Activated CD4-positive, alpha-beta T cell treated with anti-CD3 and anti-CD28 coated beads, Interleukin-2, amount 10 ng/mL, durations not matched to agents 24 days and 14 days (primary cell): ENCODE measurements at places on chromosomes 1 and 21. TPM values are rescaled to one million over a fixed set of nuclear protein-coding genes. Genes with fewer than 3 reads are reported as not detected.

- DNase-seq, result no peak
Measured at GRCh38 chr1:173946380-173946921, 29.3 kb upstream of the SERPINC1 start.

DNA sequence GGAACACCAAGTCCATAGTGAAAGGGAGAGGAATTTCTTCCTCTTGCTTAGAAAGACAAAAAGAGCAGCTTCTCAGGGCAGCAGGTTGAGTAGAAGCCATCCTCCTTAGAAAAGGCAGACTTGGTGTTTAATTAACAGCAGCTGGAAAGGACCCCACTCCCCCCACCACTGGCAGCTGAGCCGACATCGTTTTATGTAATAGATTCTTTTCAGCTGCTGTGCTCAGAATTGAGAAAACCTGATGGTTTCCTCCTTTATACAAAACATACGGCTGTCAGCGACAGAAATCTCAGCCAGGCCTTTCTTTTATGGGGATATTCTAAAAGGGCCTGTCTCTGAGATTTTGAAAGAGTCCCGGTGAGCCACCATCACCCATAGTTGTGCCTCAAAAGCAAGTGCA lies 49.9 kb downstream of the MAN1C1 start:
- DNase-seq, result no peak

- no peak for DNase-seq
Measured at GRCh38 chr1:183516725-183517124, 44.4 kb downstream of the SMG7 start.

Gene USP1
- total RNA-seq, result 77.4 and 81.5 TPM in 2 replicates
